ENCODE measurements at places on chromosomes 11 and 22.

DNA sequence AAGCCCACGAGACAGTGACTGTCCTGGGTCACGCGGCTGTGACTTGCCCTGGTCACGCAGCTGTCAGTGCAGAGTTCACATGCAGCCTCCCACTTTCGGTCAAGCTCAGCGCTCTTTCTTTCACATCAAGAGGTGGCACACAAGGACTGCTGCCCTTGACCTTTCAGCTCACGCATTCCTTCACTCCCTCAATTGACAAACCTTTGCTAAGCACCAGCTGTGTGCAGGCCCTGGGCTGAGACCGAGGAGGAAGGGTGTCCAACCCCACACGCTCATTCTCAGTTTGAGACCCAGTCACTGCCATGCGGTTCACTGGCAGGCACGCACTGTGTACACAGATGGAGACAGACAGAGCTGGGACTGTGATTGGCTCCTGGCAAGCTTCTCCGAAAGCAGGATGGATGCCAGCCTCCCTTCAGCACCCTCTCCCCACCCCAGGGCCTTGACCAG lies 70.3 kb downstream of the SCUBE1 start:
- peak; percentile 16 for DNase-seq

- DNase-seq: no peak
These were observed 607.7 kb upstream of the TENM4 start for GRCh38 chr11:80048513-80048912.

DNA sequence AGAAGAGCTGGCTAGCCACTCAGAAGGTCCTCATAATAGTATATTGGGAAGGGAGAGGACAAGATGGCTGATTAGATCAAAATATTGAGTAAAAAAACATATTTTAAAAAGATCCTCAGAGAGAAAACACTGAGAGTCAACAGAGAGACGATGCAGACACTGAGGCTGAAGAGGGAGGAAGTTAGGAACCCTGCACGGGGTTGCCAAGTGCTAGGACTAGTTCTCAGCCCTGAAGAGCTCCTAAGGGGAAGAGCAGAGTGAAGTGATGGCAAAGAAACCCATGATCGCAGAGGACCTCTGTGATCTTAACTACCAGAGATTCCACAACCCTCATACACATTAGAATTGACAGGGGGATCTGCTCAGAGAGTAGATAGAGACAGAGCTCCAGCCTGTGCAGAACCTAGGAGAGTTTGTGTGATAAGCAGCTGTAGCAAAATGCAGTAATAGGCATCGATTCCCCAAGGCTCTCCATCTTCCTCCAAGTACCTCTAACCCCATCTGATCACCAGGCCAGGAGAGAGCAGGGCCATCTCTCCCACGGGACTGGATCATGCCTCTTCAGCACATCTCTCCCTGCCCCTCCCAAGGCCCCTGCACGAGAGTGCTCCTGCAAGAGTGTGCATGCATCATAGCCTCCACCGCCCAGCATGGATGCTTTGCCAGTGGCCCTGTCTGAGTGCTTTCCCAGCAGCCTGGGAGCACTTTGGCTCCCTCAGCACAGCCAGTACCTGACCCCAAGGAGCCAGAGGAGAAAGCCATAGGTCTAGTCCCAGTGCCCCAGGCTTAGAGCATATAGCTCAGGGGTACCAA lies 41.2 kb upstream of the ARL14EP start:
- no peak for DNase-seq

DNA sequence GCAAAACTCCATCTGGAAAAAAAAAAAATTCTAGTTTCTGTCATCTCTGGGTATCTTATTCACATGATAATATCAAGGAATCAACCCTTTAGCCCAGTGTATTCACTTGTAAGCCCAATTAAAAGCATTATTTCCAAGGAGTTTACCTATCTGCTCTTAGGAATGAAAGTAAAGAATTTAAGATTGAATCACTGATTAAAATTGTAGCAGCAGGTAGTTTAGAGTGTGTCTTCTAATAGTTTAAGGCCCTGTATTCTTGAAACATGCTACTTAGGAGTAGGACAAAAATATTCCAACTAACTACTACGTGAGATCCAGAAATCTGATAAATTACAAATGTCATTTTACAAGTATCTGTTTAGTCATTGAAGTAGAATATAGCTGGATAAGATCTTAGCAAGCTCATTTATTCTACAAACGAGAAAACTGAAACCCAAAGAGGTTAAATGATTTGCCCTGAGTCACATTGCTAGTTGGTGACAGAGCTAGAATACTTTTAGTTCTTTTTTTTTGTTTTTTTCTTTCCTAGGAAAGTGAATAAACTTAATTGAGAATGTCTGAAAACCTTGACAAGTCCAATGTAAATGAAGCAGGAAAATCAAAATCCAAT lies 4.0 kb downstream of the TCP11L1 start:
- no peak for DNase-seq

- no peak for DNase-seq
These were observed 194.3 kb upstream of the BDNF start for GRCh38 chr11:27894552-27894951.

DNA sequence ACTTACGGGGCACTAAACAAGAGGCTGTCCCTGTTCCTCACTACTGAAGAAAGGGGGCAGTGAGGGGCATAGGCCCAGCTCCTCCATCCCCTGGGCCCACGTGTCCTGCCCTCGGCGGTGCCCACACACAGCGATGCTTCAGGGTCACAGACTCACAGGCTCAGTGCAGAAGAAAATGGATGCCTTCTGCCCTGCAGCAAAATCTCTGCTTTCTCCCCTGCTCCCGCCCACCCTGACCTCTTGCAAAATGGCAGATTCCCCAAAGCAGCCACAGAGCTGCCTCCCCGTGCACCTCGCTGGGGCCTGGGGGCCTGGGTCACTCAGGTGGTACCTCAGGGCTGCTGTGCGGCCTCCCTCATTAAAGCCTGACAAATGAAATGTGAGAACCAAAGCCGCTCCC lies 204.0 kb downstream of the DSCAML1 start:
- no peak for DNase-seq

DNA sequence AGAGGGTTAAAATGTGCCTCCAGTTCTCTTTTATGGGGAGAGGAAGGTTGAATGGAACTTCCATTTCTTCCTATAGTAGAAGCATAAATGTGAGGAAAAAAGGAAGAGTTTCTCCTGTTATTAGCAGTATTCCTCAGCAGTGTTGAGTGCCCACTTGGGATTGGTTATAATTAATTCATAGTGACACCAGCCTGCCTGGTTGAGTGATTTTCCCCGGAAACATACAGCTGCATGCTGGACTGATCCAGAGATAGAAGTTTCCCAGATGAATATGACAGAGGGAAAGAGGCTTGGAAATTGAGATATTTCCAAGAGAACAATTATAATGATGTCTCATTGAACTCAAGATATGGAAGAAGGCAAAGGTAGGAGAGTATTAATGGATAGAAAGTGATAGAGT lies 28.3 kb downstream of the RAB39A start:
- no peak for DNase-seq

DNA sequence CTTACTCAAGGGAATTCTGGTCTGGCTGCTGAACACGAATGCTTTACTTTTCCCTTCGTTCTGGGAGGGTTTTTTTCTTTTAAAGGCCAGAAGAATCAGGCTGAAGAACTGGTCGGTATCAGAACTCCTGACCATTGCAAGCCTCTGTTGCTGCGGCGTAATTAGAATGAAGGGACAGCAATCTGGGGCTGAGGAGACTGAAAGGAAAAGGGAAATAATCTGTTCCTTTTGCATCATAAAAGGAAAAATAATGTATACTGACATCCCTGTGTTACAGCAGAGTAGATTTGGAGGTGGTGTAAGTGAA lies 670 bp downstream of the SC5D start:
- peak; percentile 68 for DNase-seq

- no peak for DNase-seq
These were observed 261.9 kb downstream of the DCDC1 start for GRCh38 chr11:31107649-31108048.

DNA sequence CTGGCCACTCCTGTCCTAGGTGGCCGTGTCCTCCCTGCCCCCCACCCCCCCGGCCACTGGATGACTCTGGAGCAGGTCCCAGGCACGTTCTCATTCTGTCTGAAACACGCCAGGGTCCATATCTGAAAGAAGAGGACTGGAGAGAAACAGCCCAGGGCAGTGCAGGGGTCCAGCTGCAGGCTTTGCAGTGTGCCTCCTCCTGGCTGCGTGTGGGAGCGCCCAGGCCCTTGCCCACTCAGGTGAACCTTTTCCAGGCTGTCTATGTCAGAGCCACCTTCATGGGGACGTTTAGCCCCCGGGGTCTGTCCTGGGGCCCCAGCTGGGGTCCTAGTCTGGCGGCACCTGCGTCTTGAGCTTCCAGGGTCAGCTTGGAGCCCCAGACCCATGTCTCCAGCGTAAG lies 15.6 kb downstream of the GRAMD4 start:
- DNase-seq: no peak

GRCh38 chr11:121368364-121369240 lies 76.0 kb downstream of the SC5D start:
- DNase-seq: no peak

DNA sequence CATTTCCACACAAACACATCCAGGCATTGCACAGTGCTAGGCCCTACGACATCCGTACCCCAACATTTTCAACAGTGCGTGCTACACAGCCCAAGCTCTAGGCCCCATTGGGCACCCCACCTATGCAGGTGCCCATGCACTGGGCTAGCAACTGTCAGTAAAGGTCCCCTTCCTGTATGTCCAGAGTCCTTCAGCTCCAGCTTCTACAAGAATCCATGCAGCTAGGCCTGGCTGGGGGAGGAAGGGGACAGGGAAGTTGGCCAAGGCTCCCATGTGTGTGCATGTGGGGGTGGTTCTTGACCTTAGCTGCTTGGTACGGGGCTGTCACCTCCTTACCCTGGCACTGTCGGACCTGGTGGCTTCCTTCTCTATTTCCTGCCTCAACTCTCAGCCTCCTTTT lies 1.3 kb downstream of the B3GAT1 start:
- no peak for DNase-seq

DNA sequence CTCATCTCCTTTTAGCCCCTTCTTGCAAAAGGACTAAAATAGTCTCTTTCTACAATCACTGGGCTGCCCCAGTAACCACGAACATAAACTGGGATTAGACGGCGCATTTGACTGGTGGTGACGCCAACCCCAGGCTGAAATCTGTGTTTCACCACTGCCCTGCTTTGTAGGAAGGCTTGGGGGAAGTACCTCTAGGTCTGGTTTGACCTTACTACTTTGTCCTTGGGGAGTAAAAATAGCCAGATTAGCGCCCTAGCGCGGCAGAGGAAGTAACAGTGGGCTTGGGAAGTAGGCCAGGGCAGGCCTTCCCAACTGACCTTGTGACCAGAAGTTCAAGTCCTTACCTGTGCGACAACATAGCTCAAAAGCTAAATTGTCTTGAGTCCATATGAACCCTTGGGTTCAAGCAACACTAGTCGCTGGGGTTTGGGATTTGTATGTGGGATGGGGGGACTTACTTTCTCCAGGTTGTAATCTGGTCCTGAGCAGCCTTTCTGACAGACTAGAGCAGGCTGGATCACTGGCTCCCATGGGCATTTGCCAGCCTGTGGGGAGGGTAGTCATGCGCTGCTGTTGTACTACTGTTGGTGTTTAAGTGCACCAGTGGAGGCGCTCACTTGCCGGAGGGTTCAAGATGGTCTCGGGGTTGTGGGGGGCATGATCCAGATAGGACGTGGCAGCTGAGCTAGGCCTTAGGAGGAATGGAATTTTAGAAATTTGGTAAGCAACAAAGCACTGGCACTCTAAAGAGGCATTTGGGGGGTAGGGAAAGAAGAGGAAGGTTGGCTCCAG lies 953 bp upstream of the PACS1 start:
- DNase-seq: peak; percentile 86

- DNase-seq: no peak
These were observed 806 bp upstream of the SMDT1 start for GRCh38 chr22:42078469-42079318.

- no peak for DNase-seq
These were observed 9.0 kb upstream of the RDX start for GRCh38 chr11:110305169-110306018.

DNA sequence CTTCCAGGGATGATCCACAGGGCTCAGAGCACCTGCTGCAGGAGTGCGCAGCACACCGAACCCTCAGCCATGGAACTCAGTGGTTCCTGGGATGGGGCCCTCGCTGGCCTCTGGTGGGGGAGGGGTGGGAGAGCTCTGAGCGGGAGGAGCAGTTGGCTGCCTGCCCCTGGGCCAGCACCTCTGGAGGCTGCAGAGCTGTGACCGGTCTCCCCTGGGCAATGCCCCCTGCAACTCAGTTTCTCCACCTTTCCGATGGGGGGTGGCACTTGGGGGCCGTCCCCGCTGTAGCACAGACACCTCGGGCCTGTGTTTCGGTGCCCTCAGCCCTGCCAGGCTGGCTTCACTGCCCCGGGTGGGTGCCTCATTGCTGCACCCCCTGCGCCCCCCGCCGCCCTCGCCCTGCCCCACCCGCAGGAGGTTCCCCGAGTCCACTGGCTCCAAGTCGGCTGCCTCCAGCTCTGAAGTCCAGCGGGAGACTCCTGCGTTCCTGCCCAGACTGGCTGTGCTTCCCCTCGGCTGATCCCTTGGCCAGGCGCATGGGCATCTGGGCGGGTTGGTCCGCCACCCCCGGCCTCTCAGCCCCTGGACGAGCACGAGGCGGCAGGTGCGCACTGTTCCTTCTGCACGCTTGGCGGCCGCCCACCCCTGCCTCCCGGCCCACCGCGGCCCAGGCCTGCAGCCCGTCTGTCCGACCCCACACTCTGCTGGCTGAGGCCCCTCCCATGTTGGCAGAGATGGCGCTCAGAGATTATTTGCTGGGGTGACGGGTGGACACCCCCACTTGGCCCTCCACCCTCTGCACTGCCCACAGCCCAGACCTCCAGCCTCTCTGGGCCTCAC lies 1.8 kb downstream of the MUC6 start:
- DNase-seq: no peak

GRCh38 chr22:22235558-22235957 lies 9.0 kb upstream of the VPREB1 start:
- peak; percentile 58 for DNase-seq
